Substantia nigra (tissue), 51 donors: ENCODE measurements at places on chromosomes 7 and 10.

DNA sequence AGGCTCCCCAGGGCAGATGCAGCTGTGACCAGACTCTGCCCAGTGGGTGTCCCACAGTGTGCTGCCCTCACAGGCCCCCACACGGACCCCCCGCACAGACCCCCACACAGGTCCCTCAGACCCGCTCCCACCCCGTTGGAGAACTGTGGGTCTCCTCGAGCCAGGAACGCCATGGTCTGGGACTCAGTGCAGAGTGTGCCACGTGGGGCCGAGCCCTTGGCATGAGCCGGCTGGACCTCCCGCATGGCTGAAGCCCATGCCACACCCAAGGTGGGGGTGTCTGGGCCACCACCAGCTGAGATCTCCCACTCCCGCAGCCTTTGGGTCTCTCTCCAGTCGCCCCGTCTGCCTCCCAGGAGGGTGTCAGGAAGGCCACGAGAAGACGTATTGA lies 34.3 kb downstream of the JAKMIP3 start:
- no peak for DNase-seq

DNA sequence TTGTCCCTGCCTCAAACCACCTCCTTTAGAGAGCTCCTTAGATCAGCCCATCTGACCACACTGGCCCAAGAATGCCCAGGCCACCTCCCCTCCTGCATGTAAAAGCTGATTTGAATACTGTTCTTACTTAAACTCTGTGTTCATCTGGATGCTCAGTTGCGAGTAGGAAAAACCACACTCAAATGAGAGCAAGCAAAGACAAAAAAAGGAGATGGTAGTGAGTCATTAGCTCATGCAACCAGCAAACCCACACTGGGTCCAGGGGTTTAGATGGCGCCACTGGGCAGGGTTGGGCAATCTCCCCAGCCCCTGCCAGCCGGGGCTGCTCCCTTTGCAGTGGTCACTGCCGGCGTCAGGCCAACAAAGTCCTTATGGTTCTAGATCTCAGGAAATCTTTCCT lies 32.7 kb downstream of the TSPAN15 start:
- DNase-seq: no peak

GRCh38 chr7:131544449-131545301 lies 11.8 kb downstream of the PODXL start:
- no peak for DNase-seq

GRCh38 chr7:38796626-38797501 lies 112.1 kb downstream of the VPS41 start:
- DNase-seq: peak; percentile 4

DNA sequence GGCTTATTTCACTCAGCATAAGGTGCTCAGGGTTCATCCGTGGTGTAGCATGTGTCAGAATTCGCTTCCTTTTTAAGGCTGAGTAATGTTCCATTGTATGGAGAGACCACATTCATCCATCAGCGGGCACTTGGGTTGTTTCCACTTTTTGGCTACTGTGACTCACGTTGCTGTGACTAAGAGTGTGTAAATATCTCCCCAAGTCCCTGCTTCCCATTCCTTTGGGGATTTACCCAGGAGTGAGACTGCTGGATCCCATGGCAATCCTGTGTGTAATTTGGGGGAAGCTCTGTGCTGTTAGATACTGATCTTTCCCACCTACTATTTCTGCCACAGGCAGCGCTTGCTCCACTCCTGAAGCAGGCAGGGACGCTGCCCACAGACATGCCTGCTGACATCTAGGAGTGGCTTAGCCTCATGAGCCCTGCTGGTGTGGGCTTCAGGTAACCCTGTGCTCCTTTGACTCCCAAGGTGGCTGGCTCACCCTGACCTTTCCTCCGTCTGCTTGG lies 346.0 kb downstream of the FRMD4A start:
- no peak for DNase-seq

GRCh38 chr7:35804231-35804970 lies 3.5 kb downstream of the SEPTIN7 start:
- no peak for DNase-seq

DNA sequence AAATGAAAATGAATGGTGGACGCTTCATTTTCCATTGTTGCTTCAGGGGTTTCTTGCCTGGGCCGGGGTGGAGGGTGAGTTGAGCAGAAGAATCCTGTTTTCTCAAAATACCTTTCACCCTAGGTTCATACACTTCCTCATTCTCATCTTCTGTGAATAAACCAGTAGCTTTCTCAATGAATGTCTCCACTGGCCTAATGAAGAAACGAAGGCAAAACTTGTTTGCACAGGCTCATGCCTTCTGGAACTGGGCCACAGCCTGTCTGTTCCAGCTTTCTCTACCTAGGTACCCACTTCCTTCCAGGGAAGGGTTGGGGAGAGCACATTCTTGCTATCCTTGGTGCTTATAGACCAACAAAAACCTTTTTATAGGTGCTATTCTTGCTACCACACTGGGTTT lies 21.3 kb downstream of the STMP1 start:
- no peak for DNase-seq

- no peak for DNase-seq
These were observed 125.2 kb downstream of the SLIT1 start for GRCh38 chr10:97060441-97061084.

DNA sequence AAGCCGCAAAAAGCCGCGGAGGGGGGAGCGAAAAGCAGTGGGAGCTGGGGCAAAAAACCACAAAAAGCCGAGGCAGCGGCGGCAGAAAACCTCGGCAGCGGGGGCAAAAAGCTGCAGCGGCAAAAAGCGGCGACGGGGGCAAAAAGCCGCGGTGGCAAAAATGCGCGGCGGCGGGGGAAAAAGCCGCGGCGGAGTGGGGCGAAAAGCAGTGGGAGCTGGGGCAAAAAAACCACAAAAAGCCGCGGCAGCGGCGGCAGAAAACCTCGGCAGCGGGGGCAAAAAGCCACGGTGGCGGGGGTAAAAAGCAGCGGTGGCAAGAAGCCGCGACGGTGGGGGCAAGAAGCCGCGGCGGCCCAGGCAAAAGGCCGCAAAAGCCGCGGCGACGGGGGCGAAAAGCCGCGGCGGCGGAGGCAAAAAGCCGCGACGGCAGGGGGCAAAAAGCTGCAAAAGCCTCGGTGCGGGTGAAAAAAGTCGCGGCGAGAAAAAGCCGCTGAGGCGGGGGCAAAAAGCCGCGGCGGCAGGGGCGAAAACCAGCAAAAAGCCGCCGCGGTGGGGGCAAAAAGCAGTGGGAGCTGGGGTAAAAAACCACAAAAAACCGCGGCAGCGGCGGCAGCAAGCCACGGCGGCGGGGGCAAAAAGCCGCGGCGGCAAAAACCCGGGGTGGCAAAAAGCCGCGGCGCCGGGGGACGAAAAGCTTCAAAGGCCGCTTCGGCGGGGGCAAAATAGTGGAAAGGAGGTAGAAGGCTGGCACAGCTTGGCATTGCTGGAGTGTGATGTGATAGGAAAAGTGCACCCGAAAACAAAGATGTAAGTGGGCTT lies 135.9 kb downstream of the ZNF92 start:
- no peak for DNase-seq

- DNase-seq: no peak
These were observed 90.5 kb upstream of the PLXNA4 start for GRCh38 chr7:132666774-132667172.

DNA sequence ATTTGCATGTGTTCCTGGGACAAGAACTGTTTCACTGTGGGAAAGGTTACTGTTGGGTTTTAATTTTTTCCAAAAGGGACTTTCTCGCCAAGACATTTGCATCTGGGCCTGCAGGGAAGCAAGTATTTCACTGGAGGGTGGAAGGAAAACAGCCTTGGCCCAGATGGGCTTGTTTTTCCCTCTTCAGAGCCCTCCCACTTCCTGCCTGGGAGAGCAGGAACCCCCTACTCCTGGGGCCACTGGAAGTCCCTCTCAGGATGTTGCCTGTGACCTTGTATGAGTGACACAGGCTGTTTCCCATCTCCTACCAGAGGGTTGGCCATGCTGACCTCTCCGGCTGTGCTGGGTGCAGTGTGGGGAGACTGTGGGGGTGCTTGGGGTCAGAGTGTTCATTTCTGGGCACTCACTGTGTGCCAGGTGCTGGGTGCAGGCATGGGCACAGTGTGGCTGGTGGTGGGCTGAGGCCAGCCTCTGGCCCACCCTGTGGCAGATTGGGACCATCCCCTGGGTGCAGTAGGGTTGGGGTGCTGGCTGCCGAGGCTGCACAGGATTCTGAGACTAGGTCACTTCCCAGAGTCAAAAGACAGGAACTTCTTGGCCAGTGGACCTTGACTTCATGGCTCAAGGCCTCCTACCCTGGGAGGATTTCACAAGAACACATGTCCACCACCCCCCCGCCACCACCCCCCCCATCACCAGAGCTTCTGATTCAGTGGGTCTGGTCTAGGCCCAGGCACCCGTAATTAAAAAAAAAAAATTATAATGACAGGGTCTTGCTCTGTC lies 10.2 kb downstream of the TSPAN15 start:
- DNase-seq: no peak

DNA sequence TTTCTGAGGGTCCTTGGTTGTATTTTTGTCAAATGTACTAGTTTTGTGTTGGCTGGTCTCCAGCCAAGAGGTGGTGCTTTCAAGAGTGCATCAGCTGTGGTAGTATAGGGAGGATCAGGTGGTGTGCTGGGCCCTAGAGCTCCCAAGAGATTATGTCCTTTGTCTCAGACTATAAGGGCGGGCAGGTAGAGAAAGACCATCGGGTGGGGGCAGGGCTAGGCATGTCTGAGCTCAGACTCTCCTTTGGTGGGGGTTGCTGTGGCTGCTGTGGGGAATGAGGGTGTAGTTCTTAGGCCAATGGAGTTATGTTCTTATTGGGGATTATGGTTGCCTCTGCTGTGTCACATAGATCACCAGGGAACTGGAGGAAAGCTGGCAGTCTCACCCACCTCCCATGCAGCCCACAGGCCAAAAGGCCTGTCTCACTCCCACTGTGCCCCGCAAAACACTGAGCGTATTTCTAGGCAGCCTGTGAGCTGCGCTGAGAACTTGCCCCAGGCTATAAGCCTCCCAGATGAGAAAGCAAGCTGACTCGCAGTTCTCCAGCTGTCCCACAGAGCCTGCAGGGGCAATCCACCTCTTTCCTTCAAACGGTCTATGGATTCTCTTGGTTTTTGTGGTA lies 1066.7 kb downstream of the GRM8 start:
- DNase-seq: no peak

DNA sequence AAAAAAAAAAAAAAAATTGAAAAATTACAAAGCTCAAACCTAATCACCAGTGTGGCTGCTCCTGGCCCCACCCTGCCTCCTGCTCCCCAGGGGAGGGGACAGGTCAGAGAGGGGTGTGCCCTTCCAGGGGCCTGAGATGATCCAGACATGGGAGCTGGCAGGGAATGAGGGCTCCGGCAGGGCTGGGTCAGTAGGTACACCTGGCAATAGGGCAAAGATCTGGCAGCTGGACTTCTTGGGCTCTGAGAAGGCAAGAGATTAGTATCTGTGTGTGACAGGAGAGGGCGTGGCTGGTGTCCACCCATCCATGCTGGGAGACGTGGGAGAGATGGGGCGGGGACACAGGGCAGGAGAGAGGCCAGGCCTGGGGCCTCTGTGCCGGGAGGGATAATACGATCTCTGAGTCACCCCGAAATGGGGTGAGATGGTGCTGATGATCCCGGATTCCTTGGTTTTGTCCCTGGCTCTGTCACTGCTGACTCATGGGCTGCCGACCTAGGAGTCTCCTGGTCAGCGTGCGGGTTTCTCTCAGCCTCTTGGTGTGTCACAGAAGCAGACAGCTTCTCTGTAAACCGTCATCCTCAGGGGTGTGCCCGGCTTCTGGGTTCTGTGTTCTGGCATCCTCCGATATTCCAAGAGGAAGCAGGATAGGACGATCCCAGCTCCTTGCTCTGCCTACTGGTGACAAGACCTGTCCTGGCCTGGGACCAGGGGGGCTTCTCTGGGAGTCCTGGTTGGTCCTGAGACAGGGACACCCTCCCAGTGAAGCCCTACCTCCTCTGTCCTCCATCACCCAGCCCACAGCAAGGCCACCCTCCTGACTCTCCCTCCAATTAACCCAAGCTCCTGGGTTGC lies 8.2 kb upstream of the CLDN4 start:
- DNase-seq: no peak

GRCh38 chr7:27631391-27631790 lies 31.3 kb downstream of the HIBADH start:
- DNase-seq: no peak

- DNase-seq: peak; percentile 68
These were observed 961 bp downstream of the SCRN1 start for GRCh38 chr7:29988424-29989256.

- no peak for DNase-seq
These were observed 148.4 kb downstream of the KLF6 start for GRCh38 chr10:3636356-3637181.

DNA sequence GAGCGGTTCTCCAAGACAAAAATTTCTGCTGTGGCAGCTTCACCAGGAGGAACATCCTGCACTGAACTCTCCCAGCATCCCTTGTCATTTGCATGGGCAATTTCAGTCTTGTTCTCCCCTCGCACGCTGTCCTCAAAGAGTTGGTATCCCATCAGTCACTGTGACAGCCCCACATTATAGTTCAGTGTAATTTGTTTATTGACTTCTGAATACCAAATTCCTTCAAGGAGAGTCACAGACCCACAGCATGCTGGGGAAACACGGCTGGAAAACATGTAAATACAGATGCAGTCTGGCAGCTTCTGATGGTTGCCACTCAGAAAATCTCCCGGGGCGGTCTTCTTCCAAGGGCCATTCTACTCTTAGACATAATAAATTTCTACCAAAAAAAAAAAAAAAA lies 151.0 kb upstream of the NEBL start:
- no peak for DNase-seq

- DNase-seq: no peak
These were observed 34.4 kb upstream of the GRID1 start for GRCh38 chr10:86400705-86401587.

DNA sequence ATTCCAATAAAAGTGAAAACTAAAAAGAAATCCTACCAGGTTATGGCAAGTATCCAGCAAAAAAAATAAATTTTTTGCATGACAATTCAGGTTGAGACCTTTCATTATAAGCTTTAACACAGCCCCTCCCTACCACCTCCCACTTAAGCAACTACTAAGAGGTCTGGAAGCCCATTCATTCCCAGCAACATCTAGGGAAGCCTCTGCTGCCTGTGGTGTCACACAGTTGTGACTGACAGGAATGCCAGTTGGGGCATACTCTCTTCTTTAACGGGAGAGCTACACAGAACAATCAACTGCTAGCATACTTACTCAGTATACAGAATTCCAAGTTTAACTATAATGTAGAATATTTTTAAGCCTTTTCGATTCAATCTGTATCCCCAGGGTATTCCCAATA lies 27.8 kb downstream of the ABI1 start:
- DNase-seq: no peak

DNA sequence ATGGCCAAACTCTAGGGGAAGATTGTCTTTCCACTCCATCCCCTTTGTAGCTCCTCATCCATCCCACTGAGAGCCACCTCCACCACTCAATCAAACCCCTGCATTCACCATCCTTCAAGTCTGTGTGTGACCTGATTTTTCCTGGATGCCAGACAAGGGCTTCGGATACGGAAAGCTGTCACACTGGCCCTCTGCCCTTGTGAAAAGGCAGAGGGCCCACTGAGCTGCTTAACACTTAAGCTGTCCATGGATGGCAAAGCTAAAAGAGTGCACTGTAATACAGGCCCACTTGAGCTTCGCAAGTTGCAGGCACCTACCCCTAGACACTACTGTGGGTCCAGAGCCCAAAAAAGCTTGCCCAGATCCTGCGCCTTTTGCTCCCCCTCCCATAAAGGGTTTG lies 237.2 kb downstream of the MAGI2 start:
- DNase-seq: no peak

GRCh38 chr10:86965986-86966654 lies 2.2 kb upstream of the ADIRF start:
- no peak for DNase-seq

- no peak for DNase-seq
These were observed 23.1 kb downstream of the GNG11 start for GRCh38 chr7:93944673-93945072.

- no peak for DNase-seq
These were observed 347.5 kb downstream of the DNAJB6 start for GRCh38 chr7:157684157-157684908.

GRCh38 chr10:113865901-113866300 lies 11.4 kb downstream of the NHLRC2 start:
- DNase-seq: no peak
